Stimulated activated CD8-positive, alpha-beta memory T cell treated with anti-CD3 and anti-CD28 coated beads, Interleukin-4, amount 100 ng/mL, for 4 hours (primary cell): ENCODE measurements at places on chromosomes 11 and 22.

GRCh38 chr11:78060533-78060932, 3.1 kb upstream of the THRSP start:
- DNase-seq: no peak

- DNase-seq: no peak
Observed at GRCh38 chr11:132549561-132549960, 982.7 kb downstream of the OPCML start.

GRCh38 chr11:66100272-66101065, 30.4 kb downstream of the PACS1 start:
- no peak for DNase-seq

DNA sequence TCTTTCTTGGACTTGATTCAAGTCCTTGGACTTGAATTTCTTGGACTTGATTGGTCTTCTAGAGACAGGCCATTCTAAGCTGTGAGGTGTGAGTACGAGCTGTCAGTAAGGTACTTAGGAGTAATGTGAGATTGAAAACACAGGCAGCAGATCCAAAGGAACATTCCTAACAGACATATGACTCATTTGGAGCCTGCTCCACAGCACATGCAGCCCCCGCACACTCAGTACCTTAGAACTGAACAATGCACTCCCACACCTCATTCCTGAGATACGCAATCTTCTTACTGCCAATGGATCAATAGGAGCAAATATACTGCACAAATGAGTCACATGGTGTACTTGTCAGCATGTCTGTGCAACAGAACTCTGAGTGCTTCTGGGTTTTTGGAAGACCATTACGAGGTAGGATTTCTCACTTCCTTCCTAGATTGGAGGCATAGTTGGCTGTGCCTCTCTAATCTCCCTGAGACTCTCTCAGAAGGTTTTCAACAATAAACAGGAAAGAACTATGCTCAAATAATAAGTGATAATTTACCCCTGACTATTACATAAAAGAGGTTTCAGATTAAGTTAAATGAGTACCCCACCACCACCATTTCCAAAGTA, 243.1 kb downstream of the KCNA4 start:
- no peak for DNase-seq

DNA sequence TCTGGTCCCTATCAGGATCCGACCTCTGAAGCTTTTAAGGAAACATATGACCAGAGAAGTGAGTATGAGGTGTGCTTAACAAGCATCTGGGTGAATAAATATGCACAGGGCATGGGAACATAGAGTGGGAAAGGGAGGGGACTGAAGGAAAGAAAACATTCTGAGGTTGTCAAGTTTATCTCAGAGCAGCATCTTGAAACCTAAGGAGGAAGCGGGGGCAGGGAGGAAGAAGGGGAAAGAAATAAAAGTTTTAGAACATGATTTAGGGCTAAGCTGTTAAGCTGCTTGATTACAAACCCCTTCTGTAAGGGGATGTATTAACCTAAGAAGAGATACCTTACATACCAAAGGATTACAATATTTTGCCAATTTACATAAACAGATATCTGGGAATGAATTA, 24.0 kb upstream of the SC5D start:
- DNase-seq: no peak

DNA sequence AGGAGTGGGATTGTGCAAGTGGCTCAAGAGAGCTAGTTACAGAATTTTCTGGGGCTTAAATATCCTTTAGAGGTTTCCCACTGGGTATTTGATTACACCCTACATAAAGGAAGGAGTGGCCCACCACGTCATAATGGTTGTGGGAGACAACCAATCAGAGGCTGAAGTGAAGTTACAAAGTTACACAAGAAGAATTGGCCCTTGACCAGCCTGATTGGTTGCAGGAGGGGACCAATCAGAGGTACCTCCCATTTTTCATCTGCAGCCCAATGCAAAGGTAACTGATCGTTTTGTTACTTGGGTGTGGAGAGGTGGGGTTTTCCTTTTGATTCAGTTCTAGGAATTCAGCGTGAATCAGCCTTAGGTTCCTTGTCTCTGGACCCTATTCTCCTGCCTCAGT, 430.5 kb upstream of the FAT3 start:
- DNase-seq: no peak

DNA sequence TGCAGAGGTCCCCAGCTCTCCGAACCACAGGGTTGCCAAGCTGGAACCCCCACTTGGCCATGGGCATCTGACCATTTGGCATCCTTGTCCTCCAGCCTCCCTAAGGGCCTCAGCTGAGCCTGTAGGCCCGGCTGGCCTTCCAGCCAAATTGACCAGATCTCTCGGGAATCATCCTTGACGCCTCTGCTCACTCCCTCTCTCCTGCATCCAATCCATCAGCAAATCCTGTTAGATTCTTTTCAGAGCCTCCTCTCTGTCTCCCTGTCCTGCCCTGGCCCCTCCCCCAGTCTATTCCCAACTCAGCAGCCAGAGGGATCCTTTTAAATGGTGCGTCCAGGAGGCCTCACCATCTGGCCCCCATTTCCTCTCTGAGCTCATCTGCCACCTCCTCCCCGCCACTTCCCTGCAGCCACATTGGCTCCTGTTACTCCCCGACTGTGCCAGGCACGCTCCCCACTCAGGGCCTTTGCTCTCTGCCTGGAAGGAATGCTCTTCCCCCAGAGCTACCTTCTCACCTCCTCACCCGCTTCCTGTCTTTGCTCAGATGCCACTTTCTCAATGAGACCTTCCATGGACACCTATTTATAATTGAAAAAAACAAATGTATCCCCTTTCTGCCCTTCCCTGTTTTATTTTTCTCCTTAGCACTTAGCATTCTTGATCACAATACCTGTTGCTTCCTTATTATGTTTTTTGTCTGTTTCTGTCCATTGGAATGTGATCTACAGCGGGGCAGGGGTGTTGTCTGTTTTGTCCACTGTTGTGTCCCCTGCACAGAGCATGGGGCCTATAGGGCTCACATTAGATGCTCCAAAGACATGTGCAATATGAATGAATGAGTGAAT, 78.1 kb downstream of the NFAM1 start:
- no peak for DNase-seq

- no peak for DNase-seq
Observed at GRCh38 chr11:68488623-68489022, 28.1 kb downstream of the PPP6R3 start.

- DNase-seq: no peak
Observed at GRCh38 chr11:6925636-6926207, 504 bp upstream of the ZNF215 start.

- no peak for DNase-seq
Observed at GRCh38 chr11:68551223-68551622, 90.7 kb downstream of the PPP6R3 start.

- no peak for DNase-seq
Observed at GRCh38 chr11:44452827-44453572, 112.5 kb upstream of the CD82 start.

- no peak for DNase-seq
Observed at GRCh38 chr11:128897826-128898225, 6.7 kb downstream of the KCNJ5 start.

GRCh38 chr11:132456751-132457328, 1075.5 kb downstream of the OPCML start:
- DNase-seq: no peak

DNA sequence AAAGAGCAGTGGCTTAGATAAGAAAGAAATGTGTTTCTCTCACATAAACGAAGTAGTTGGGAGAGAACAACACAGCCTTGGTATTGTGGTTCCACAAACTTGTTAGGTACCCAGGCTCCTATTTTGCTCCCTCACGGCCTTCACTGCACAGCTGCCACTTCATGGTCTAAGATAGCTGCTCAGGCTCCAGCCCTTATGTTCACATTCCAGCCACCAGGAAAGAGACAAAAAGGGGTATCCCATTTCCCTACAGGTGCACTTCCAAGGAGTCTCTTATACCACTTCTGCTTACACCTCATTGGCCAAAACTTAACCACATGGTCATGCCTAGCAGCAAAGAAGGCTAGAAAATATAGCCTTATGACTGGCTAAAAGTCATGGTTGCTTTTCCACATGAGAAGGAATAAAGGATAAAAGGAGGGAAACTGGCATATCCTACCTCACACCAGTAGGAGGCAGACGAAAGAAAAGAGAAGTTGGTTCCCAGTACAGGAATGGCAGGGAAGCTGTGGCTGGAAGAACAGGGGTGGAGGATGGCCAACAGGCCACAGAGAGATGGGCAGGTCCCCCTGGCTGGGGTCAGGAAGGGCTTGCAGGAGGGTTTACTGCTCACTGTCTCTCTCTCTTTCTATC, 5.4 kb upstream of the HDHD5 start:
- no peak for DNase-seq

DNA sequence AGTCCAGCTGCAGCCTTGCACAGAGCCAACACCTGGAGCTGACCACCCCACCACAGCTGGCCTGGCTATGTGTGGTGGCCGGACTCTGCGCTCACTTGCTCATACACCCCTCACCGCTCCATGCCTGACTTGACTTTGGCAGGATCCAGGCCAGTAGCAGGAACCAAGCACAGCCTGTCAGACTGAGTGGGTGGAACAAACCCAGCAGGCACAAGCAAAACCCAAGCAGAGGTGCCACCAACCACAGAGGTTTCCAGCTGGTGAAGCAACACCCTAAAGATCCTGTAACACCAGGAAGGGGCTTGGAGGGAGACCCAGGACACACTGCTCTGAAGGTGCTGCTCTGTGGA, 44.9 kb upstream of the WNT11 start:
- no peak for DNase-seq

- no peak for DNase-seq
Observed at GRCh38 chr11:47289856-47290255, 19.9 kb downstream of the MADD start.

GRCh38 chr11:88212300-88212699, 37.1 kb upstream of the RAB38 start:
- DNase-seq: no peak

DNA sequence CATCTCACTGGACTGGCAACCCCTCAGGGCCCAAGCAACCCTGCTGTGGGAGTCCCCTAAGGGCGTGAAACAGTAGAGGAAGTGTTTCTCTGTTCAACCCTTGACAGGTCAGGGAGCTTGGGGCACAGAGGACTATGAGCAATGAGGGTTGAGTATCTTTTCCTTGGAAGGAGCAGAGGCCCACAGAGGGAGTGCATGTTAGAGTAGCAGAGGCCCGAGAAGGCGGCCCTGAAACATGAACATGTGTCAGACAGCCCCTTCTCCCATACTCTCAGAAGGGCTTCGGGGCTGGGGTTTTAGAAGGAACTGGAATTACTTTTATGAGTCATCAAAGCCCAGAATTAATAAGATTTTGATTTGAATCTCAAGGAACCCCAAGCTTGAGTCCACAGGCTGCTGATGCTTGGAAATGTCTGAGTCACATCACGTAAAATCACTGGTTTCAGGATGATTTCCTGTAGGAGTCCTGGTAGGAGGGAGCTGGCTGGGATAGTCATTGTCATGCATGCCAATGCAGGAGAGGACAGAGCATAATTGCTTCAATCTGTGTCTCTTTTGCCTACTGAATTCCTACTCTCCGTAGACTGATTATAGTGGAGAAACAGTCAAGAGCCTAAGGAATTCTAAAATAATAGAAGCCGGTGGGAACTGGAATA, 22.6 kb downstream of the C11orf71 start:
- no peak for DNase-seq

GRCh38 chr11:112965656-112966055, 4.4 kb downstream of the NCAM1 start:
- DNase-seq: no peak

GRCh38 chr11:123470842-123471241, 40.8 kb downstream of the GRAMD1B start:
- no peak for DNase-seq

DNA sequence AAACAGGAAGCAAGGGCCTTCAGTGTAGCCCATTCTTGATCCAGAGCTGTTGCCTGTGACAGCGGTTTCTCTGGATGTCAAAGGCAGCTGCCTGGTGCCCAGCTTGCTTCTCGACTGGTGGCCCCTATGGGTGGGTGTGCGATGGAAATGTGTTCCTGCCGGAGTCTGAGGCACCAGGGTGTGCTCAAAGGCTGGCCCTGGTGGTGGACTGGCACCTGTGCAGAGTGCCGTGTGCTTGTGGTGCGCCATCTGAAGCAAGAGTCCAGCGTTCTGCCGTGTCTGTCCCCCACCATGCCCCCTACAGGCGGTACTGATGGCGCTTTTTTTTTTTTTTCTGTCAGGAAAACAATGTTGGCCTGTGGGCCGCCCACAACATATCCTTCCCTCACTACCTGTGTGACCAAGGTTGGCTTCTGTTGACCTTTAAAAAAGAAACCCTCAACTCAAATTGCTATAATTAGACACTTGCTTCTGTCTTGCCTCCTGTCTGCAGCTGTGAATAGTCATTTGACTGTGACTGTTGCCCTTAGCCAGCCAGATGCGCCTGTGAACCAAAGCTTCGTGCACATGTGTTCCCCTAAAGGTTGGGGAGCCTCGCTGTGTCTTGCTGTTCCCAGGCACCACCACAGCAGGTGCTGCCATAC, 4.7 kb upstream of the RANBP1 start:
- DNase-seq: no peak

DNA sequence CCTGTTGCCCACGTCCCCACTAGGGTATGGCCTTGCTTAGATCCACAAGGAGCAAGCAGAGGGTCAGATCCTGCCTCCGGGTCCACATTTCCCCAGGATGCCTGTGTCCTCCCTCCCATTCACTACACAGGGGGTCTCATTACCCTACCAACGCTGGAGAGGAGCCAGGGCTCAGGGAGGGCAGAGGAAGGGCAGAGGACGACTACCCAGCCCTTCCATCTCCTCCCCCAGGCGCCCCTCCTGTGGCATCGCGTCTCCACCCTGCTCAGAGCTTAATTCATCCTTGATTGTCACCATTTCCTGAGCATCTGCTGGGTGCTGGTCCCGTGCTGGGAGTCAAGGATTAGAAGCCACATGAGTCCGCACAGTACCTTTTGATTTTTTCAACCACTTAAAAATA, 5.0 kb downstream of the NFAM1 start:
- no peak for DNase-seq

DNA sequence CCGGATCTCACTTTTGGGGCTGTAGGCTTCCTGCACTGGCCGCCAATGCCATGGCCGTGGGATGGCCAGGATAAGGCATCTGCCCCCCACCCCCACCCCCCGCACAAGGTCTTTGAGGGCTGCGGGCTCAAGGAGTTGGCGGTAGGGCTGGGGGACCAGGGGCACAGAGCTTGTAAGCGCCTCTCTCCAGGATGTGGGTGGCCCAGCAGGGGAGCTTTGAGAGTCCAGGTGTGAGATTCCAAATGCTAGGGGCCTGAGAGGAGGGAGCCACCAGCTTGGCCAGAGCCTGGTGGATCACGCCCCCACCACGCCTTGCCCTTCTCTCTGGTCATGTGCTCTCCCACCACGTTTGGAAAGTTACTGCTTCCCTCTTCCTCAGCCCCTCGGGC, 5.0 kb downstream of the CD81 start:
- DNase-seq: no peak

GRCh38 chr11:59413646-59414045, 12.6 kb downstream of the OR5A2 start:
- DNase-seq: no peak
